Choroid plexus epithelial cell (primary cell): ENCODE measurements at places on chromosomes 6 and 20.

DNA sequence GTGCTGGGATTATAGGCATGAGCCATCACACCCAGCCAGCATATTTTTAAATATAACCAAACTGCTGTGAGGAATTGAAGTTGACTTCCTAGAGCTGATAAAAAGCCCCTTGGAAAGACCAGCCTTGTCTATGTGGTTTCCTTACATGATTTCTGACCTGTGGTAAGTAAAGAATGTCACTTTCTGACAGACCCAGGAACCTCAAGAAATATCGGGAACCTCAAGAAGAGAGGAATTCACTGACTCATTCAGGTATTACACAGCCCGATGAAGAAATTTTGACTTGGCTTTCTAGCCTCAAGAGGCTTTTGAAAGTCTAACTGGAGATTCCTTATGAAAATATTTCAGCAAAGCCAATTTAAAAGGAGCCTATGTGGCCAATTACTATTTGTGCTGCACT is 71.8 kb downstream of the FOXF2 start:
- peak; percentile 93 for DNase-seq

DNA sequence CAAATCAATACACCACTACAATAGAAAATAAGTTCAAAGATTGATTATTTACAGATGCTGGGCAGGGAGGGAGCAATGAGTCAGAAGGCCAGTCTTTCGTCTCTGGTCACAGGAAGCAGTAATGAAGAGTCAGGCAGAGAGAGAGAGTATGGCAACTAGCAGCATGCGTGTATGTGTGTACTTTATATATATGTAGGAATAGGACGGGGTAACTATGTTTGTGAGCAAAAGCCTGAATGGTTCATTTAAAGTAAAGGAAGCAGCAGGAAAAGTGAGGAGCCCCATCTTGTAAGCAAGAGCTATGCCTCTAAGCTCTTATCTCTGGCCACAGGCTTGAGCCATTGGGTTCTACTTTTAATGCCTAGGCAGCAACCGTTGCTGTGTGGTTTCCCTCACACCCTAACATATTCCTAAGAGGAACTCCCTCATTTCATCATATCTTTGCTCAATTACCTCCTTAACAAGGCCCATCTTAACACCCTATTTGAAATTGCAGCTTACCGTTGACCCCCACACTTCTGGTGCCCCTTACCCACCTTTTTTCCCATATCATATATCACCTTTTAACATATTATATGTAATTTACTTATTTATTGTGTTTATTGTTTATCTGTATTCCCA is 66.6 kb downstream of the AFG1L start:
- no peak for DNase-seq

GRCh38 chr20:18138639-18139583 is 1.2 kb downstream of the KAT14 start:
- DNase-seq: no peak

DNA sequence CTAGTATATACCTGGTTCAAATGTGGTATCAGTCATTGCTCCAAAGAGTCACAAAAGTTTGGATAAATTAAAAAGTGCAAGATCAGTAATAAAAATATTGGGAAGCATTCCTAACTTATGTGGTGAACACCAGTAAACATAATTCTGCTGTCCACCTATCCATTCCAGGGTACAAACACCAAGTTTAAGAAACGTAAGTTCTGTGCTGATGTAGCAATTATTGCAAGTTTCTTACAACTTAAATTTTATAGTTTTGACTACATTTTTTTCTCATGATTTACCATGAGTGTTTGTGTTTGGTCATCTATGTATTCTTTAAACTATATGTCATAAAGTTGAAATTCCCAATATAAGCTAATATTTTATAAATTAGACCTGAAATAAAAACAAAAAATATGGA is 255.0 kb upstream of the THEMIS start:
- no peak for DNase-seq

- peak; percentile 88 for DNase-seq
Measured at GRCh38 chr20:47133809-47134456, 222.6 kb downstream of the ZMYND8 start.

DNA sequence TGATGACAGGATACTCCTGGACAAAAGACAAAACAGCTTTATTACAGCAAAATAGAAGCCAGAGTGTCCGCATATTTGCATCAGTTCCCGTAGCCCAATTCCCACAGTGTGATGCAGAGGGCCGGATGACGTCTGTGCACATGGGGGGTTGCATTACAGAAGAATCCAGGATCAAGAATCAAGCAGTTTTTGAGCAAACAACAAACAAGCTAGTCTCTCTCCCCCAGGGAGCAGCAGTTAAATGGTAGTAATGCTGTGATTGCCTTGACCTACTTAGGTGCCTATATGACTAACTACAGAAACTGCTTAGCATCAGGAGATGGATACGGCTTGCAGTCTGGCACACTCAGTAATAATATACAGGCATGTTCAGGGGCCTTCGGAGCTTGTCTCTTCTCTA is 3.2 kb upstream of the SDHAF4 start:
- DNase-seq: peak; percentile 41

DNA sequence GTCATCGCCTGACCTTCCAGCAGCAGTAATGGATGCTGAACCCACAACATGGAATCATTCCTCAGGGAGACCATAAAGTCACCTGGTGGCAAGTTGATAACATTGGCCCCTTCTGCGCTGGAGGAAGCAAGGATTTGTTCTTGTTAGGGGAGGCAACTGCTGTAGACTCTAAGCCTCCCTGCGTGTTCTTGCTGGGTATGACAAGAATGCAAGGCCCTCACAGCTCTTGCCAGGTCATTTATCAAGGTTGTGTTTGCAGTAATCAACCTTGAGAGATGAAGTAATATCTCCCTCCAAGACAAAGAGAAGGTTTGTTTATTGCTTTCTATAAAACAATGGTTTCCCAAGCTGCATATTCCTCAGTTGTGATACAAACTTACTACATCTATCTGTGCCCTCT is 80.9 kb downstream of the PERP start:
- no peak for DNase-seq

GRCh38 chr6:5174756-5175549 is 85.8 kb downstream of the LYRM4 start:
- no peak for DNase-seq
